ENCODE measurements at places on chromosomes 1 and 21.

GRCh38 chr1:178379807-178380206 is 117.0 kb downstream of the CLEC20A start:
- DNase-seq: no peak

- no peak for DNase-seq
Observed at GRCh38 chr1:151644001-151644400, 32.2 kb downstream of the SNX27 start.

DNA sequence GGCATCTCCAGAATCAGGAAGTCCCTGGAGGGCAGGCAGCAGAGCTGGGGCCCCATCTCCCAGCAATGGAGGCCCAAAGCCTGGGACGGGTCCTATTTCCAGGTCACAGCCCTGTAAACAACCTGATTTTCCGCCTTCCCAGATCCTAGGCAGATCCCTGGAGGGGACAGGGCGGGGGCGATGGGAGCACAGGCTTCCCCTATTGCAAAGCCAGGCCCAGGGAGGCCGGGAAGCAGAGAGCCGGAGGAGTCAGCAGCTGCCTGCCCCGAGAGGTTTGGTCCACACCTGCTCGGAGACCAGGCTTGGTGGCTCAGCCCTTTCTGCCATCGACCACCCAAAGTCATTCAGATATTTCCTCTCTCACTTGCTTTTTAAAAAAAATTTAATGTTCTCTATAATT is 29.2 kb downstream of the CASZ1 start:
- DNase-seq: peak; percentile 83

DNA sequence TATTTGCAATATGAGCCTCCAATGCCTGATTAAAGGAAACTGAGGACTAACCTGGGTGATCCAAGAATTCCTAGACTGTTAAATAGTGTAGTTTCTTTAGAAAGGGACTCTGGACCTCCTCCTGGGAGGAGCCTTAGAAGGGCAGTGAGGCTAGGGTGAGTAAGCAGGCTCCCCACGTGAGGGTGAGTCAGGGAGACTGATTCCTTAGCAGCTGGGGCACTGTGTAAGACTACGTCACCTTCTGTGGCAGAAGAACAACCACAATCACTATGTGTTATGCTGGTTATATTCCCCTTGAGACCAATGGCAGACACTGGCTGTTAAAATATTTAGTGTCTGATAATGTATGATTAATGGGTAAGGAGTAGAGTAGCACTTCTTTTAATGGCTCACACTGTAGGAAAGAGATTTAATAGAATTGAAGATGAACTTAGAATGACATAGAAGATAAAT is 53.3 kb upstream of the SYT14 start:
- no peak for DNase-seq

- DNase-seq: peak; percentile 3
Observed at GRCh38 chr1:95233319-95233736, 682 bp upstream of the RWDD3 start.

GRCh38 chr1:24254783-24255182 is 64.4 kb upstream of the GRHL3 start:
- no peak for DNase-seq

GRCh38 chr1:205061665-205062069 is 18.7 kb downstream of the CNTN2 start:
- peak; percentile 70 for DNase-seq

DNA sequence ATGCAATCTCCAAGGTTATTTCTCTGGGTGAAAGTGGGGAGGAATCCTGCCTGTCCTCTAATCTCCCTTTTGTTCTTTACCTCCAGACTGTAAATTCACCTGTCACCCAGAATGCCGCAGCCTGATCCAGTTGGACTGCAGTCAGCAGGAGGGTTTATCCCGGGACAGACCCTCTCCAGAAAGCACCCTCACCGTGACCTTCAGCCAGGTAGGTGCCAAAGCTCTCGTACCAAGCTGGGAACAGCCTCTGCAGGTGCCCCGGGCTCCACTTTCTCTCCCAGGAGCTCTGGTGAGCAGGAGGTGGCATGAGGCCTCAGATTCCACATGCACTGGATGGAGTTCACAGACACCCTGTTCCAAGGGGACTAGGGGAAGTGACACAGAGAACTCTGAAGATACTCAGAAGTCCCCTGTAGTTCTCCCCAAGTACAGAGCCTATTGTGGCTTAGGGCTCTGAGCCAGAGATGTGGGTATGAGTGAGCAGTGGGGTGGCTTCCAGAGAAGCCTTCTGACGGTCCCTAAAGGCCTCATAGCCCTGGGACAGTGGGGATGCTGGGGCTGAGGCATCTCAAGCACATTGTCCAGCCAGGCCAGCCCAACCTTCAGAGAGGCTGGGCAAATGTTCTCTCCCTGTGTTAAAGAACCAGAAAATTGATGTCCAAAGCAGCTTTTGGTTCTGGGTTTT is 30.9 kb downstream of the RASSF5 start:
- DNase-seq: no peak

- DNase-seq: no peak
Observed at GRCh38 chr1:175303201-175303707, 110.7 kb upstream of the KIAA0040 start.

DNA sequence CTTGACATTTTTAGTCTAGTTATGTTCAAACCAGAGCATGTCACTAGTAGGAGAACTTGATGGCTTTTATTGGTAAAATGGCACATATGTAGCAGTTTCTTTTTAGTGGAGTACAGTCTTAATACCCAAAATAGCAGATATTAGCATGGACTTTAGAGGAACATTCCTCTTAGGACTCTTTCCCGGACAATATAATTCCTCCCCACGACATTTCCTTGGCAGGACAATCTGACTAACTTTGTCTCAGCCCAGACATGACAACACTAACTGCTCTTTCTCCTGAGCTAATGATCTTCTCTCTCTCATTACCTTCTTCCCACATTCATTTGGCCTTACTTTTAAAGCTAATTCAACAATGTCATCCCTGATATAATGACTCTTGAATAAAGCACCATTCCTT is 62.5 kb downstream of the ADAMTS1 start:
- no peak for DNase-seq

DNA sequence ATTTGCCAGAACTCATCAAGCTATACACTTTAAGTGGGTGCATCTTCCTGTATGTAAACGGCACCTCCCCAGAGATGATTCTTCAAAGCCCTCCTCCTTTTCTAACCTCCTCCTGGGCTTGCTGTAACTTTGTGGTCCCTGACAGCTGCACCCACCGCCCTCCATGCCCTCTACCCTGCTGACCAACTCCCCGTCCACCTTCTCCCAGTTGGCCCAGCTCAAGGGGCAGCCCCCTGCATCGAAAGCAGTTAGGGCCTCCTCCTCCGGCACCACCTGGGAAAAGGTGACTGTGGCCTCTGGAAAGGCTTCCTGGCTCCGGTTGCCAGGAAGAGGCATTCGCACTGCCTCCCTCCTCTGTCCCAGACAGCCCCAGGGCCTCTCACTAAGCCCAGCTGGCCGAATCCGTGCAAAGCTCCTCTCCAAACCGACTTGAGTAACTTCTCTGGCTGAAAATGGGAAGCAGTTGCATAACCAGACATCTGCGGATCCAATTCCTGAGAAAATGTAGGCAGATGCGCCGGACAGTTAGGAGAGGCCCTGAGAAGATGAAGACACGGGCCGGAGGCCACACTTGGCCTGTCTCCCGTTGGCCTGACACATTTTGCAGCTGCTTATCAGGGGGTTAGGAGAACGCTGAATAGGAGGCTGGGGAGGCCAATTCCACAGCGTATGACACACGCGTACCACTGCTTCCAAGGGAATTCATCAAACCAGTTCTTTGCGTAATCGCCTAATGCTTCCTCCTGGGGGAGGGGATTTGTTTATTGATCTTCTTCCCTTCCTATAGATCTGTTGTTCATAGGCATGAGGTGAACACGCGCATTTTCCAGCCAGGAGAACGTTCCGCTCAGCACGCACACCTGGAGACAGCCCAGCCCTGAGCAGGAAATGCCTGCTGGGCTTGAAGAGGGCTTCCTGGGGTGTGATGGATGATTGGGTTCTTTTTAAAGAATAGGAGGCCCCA is 48.7 kb upstream of the COL6A2 start:
- no peak for DNase-seq

DNA sequence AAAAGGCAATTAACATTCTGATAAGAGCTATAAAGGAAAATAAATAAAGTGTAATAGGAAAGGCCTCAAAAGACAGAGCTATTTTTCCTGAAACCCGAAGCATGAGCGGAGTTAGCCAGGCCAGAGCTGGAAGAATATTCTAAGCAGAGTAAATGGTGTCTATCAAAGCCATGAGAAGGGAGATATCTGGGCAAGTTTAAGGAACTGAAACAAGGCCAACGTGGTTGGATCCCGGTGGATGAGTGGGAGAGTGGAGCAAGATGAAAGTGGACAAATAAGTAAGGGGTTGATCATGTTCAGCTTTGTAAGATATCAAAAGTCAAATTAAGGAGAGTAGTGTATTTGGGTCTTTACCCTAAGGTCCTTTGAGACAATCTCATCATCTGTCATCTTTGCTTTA is 234.0 kb downstream of the TM2D1 start:
- no peak for DNase-seq

- no peak for DNase-seq
Observed at GRCh38 chr1:56189946-56190805, 389.2 kb downstream of the PLPP3 start.

- no peak for DNase-seq
Observed at GRCh38 chr1:63325279-63325985, 3.1 kb downstream of the FOXD3 start.

- DNase-seq: no peak
Observed at GRCh38 chr1:151972542-151973248, 21.0 kb downstream of the S100A10 start.

DNA sequence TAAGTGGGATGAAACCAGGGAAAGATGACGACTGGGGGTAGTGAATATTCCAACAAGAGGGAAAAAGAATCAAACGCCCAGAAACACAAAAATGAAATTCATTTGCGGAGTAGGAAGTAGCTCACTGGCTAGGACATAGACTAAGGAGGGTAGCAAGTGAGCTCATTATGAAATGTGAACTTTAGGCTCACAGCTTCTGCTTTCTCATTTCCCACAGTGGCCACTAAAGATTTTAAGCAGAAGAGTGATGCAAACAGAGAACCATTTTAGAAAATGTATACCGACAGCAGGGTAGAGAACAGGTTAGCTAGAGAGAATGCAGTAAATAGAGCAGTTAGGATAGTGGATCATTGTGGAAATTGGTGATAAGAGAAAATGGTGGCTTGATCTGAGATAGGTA is 3.5 kb downstream of the CD48 start:
- no peak for DNase-seq

Data from NCI-H510A (cell line).